ENCODE measurements at places on chromosomes 12 and 14. TPM values are rescaled to one million over a fixed set of nuclear protein-coding genes. Genes with fewer than 3 reads are reported as not detected.

The IRF2BPL gene
- 77.2 TPM for total RNA-seq

DNA sequence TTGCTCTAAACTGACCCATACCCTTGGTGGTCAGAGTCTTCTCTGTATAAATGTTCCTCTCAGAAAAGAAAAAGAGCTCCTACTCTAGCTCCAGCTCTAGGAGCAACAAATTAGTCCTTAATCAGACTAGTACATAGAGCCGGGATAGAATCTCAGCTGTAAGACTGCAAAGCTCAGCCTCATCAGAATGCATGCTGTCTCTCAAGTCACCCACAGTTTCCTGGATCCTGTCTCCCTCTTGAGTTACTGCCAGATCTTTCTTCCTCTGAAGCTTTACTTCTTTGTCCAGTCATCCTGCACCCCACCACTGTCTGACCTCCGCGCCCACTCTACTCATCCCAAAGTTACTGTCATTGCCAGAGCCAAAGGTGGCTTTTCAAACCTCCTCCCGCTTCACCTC, 139.3 kb upstream of the PRMT8 start:
- no peak for DNase-seq

GRCh38 chr12:33245434-33245833, 194.2 kb downstream of the SYT10 start:
- no peak for DNase-seq

- DNase-seq = no peak
Observed at GRCh38 chr12:101951002-101951670, 73.8 kb downstream of the DRAM1 start.

DNA sequence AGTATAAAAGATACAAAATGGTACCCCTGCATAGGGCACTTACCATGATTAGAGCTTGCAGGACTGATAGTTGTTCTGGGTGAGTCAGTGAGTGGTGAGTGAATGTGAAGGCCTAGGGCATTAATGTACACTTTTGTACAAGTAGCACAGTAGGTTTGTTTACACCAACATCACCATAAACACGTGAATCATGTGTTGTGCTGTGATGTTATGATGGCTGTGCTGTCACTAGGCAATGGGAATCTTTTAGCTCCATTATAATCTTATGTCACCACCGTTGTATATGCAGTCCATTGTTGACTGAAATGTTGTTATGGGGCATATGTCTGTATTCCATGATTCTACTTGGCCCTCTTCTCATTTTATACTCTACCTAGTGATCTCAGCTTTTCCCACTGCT, 11.8 kb downstream of the NUBPL start:
- DNase-seq = no peak

Data from ureter (tissue), 1 donor.